NCI-H345 (cell line): ENCODE measurements at places on chromosomes 2 and 18.

DNA sequence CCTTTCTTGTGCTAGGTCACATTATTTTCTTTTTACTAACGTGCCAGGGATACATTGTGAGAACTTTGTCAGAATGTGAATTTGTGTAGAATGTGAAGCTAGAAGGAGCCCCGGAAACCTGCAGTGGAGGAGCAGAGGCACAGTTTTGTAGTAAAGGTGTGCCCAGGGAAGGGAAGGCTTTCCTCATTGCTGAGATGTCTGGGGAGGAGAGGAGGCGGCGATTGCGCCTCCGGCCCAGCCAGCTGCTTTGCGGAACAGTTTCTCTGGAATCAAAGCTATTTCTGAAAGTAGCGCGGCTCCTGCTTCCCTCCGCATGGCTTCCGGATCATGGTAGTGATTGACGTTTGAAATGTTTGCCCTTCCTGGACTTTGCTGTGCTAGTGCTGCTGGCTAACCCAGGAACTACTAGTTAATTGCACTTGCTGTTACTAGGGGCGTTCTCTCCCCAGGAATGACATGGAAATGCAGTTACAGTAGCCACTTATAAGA lies 83.1 kb upstream of the RBM44 start:
- no peak for DNase-seq

GRCh38 chr2:210250622-210251021 lies 25.4 kb upstream of the ACADL start:
- no peak for DNase-seq

DNA sequence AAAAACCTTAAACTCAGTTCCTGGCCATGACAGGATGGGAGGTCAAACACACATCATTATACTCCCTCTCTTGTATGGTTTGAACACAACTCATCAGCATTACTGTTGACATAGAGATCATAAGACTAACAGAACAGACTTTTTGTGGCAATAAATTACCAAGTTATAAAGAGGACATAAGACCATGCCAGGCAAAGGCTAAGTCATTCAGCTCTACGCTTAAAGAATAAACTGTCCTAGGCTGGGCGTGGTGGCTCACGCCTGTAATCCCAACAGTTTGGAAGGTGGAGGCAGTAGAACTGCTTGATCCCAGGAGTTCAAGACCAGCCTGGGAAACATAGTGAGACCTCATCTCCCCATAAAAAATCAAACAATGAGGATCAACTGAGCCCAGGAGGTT lies 16.4 kb downstream of the NLRC4 start:
- no peak for DNase-seq

- DNase-seq, result no peak
Measured at GRCh38 chr2:60839126-60839813, 42.1 kb upstream of the REL start.

DNA sequence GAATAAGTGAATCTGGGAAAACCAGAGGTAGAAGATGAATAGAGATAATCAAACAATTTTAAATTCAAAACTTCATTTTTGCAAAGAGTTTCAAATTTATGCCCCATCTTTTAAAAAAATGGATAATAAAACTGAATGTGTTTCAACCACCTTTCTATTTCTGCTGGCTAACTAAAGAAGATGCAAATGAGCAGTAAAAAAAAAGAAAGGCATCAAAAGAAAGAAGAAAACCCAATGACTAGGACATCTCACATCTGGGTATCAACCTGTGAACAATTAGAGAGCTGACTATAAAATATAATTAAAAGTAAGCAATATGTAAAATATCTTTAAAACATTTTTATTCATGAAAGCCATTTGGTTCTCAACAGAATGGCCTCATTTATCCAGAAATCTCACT lies 2.5 kb downstream of the PGAP1 start:
- no peak for DNase-seq

DNA sequence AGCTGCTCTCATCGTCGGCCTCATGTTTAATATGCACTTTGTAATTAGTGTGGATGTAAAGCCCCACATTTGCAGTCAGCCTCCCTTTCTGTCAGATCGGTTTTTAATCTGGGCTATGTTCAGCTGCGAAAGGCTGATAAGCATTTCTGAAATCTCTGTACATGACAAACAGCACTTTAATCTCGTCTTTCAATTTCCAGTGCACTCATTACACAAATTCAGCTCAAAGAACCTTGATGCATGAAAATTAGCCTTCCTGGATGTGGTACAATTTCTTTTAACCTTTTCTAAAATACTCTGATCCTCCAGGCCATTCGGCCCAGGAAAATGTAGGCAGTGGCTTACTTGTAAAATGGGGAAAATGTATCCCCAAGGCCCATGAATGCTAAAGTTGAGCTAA lies 265.1 kb downstream of the RND3 start:
- DNase-seq, result no peak

- DNase-seq, result peak; percentile 91
Measured at GRCh38 chr2:235979753-235980435, 188.3 kb downstream of the GBX2 start.
